Left ventricle myocardium inferior (tissue), 1 donor: ENCODE measurements at places on chromosomes 11 and 22. TPM values are rescaled to one million over a fixed set of nuclear protein-coding genes. Genes with fewer than 3 reads are reported as not detected.

DNA sequence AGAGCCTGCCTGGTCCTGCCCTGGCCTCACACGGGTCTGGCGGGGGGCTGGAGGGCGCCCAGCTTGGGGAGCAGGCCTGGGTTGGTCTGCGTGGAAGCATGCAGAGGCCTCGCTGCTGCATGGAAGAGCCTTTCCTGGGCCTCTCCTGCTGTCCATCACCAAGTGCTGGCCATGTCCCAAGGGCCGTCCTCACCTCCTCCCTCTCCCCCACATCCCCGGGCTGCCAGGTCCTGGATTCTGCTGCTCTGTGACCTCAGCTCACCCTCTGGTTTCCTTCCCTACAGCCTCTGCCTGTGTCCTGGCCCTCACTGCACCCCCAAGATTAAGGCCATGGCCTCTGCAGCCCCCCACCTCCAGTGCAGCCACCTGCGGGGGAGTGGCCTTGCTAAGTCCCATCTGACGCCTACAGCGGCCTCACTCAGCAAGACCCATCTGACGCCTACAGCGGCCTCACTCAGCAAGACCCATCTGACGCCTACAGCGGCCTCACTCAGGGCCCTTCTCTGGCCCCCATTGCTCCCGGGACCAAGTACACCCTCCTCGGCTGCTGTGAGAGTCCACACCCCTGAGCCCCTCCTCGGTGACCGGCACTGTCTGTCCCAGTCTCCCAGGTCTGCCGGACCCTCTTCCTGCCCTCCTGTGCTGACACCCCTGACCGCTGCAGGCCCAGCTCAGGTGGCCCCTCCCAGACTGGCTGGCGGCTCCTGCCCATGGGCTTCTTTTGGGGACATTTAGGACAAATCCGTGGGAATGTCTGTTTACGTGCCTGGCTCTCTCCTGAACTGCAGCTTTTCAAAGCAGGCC lies 119.5 kb upstream of the B3GAT1 start:
- DNase-seq = peak; percentile 35

GRCh38 chr11:83691451-83691950 lies 405.3 kb upstream of the CCDC90B start:
- peak; percentile 14 for DNase-seq

GRCh38 chr22:45758603-45759002 lies 87.0 kb downstream of the ATXN10 start:
- DNase-seq = no peak

DNA sequence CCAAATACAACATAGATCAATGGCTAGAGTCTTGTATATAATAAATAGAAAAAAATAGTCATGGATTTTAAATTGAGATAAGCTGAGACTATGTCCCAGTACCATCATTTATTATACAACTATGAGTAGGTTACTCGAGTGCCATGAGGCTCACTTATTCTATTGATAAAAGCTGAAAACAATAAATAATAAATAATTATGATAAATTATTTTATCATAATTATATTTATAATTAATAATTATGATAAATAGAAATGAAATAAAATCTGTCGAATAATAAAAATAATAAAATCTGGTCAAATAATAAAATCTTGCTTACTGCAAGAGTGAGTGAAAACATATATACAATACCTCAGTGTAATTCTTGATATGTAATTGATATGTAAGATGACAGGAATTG lies 801.4 kb downstream of the FAM181B start:
- no peak for DNase-seq

- no peak for DNase-seq
Observed at GRCh38 chr11:31301549-31302510, 67.7 kb downstream of the DCDC1 start.

NXPE1 gene
- total RNA-seq = not detected

- DNase-seq = no peak
Observed at GRCh38 chr22:20436307-20436767, 1.3 kb downstream of the SCARF2 start.

CRYBB3 gene
- total RNA-seq = not detected

- DNase-seq = no peak
Observed at GRCh38 chr22:50091092-50091768, 1.4 kb downstream of the MOV10L1 start.

DNA sequence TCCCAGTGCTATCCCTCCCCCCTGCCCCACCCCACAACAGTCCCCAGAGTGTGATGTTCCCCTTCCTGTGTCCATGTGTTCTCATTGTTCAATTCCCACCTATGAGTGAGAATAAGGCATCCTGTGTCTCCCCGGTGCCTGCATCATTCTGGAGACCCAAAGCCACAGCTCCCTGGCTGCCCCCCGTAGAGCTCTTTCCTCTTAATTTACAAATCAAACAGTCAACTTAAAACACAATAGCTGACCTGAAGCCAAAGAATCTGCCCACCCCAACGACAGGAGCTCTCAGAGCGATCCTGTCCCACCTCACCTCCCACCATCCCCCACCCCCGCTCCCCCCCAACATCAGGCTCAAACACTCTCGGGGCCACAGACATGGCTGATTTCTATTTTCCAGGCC lies 558.3 kb downstream of the BRD1 start:
- no peak for DNase-seq

DNA sequence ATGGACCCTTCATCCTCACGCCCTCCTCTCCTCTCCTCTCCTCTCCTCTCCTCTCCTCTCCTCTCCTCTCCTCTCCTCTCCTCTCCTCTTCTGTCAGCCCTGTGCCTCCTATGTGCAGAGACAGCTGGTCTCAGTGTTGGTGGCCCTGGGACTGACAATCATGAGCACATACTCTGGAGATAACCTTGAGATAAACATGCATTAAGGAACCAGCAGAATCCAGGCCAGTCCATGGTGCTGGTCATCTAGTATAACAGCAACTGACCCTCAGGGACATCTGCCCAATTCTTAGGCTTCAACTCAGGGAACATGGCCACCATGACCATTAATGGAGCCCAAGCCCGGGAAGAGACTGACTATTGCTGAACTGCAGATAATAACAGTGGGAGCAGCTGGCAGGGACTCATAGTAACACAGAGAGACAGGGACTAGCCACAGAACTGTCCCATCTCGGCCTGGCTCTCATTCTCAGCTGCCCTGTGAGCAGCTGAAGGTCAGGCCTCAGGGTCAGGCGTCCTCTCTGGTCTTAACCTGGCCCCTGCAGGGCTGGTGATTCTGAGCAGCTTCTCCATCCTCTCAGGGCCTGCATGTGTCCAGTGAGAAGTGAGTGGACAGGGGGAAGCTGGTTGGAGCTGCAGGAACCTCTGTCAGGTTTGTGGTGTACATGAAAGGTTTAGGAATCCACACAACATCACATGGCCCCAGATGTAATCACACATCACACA lies 45.4 kb downstream of the GGTLC2 start:
- no peak for DNase-seq

POLR2L gene
- 226 TPM for total RNA-seq

- no peak for DNase-seq
Observed at GRCh38 chr22:22883090-22883727, 4.4 kb upstream of the IGLL5 start.

KCNQ1OT1 gene
- 0.33 TPM for total RNA-seq

DNA sequence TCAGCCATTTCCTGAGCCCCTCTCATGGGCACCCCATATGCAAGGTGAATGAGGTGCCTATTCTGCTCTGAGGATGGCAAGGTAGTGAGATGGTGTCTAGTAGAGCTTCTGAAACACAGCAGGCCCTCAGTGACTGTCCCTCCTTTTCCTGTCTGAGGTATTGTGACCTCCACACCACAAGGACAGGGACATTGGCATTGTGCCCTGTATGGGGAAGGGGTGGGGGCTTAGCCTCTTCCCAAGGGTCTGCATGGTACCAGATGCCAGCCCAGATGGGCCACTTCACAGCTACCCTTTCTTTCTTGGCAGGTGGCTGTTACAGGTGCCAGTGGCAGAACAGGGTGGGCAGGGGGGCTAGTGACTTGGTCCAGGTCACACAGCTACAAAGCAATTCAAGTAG lies 78.8 kb downstream of the CABIN1 start:
- DNase-seq = no peak

DNA sequence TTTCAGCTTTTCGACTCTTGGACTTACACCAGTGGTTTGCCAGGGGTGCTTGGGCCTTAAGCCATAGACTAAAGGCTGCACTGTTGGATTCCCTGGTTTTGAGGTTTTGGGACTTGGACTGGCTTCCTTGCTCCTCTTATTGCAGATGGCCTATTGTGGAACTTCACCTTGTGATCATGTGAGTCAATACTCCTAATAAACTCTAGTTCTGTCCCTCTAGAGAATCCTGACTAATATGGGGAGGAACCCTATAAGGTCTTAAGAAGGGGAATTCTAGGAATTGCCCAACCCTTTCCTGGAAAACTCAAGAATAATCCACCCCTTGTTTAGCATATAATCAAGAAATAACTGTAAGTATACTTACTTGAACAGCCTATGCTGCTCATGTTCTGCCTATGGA lies 491.8 kb downstream of the TMEM135 start:
- no peak for DNase-seq

DNA sequence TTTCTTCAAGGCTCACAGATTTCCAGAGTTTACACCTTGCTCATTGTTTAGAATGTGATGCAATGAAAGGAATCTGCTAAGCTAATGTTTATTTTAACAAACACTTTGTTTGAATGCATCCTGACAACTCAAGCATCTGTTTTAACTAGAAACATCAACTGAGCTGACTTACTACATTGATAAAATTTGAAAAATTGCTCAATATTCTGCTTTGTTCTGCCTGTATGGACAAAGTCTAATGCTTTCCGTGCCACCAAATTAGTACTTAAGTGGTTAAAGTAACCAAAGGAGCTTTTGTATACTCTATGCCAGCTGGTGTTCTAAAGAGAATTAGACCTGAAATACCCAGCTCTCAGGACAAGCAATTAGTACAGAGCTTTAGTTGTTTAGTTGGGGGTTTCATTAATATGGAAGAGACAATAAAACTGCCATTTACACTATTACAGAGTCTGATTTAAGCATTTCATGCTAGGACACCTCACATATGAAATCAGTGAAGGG lies 105.2 kb downstream of the MAML2 start:
- no peak for DNase-seq

DNA sequence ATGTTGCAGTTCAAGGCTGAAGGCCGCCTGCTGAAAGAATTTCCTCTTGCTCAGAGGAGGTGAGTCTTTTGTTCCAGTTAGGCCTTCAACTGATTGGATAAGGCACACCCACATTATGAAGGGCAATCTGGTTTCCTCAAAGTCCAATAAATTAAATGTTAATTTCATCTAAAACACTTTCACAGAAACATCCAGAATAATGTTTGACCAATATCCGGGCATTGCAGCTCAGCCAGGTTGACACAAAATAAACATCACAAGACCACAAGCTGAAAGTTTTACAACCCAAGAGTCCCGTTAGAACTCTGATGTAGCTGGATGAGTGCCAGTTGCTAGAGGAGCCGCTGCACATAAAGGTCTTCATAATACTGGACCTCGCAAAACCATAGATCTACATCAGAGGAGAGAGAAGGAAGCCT lies 64.9 kb upstream of the EED start:
- no peak for DNase-seq

MS4A6A gene
- 42.1 TPM for total RNA-seq

GRCh38 chr11:124070915-124071622 lies 29.9 kb upstream of the OR10G7 start:
- DNase-seq = peak; percentile 32

DNA sequence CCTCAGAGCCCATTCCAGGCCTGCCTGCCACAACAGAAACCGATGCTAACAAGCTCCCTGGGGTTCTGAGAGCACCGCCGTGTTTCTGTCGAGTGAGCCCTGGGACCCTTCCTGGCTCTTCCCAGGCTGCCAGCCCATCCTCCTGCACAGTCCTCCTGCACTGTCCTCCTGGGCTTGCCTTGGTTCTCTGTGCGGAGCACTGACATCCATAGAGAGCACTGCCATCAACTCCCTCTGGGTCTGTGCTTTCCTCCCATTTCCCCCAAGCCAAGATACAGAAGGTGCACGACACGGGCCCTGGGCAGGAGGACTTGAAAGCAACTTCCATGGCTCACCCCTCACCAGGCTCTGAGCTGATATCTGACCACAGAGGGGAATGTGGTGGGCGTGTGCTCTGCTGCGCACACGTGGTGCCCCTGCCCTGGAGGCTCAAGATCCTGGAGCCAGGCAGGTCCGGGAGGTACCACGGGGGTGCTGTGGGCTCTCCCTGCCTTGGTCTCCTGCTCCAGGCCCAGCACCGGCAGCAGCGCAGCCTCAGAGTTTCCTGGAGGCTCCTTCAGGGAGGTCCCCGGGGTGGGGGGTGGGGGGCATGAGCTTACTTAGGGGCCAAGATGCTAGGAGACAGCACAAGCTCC lies 304.2 kb downstream of the BRD1 start:
- DNase-seq = no peak

GRCh38 chr11:73528013-73528412 lies 69.9 kb downstream of the FAM168A start:
- DNase-seq = no peak

GRCh38 chr22:45731798-45732495 lies 60.3 kb downstream of the ATXN10 start:
- no peak for DNase-seq

GRCh38 chr22:44196731-44197131 lies 16.0 kb downstream of the PARVG start:
- DNase-seq = no peak

DNA sequence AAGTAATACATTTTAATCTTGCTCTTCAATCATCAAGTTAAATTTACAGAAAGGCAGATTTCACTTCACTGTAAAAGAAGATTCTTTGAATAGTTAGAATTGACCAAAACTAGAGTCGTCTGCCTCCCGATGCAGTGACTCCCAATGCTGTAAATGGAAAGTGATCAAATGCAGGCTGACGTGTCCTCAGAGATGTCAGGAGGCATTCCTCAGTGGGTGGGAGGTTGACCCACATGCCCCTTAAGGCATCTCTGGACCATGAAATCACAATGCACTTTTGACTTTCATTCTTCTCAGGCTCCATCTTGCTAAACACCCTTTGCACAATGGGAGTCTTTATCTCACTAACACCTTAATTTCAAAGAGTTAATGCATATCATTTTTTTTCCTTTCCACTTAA lies 19.0 kb upstream of the CECR2 start:
- no peak for DNase-seq

TRPT1 gene
- total RNA-seq = 82.3 TPM

DNA sequence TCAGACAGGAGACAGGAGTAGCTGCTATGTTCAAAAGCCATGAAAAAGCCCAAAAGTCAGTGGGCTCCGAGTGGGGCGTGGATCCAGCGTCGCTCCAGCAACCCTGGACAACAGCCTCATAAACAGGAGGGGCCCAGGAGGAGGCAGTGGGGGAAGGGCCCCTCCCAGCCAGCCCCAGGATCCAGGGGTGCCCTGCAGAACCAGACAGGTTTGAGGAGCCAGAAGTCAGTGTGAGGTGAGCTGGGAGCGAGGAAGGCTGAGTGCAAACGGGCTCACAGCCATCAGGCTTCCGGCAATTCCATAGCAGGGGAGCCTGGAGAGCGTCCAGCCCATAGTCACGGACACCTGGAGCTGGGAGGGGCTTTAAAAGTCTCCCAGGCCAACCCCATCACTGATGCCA lies 217.7 kb downstream of the MN1 start:
- DNase-seq = no peak

PATE4 gene
- not detected for total RNA-seq
